ENCODE measurements at places on chromosomes 7 and 10. TPM values are rescaled to one million over a fixed set of nuclear protein-coding genes. Genes with fewer than 3 reads are reported as not detected.

DNA sequence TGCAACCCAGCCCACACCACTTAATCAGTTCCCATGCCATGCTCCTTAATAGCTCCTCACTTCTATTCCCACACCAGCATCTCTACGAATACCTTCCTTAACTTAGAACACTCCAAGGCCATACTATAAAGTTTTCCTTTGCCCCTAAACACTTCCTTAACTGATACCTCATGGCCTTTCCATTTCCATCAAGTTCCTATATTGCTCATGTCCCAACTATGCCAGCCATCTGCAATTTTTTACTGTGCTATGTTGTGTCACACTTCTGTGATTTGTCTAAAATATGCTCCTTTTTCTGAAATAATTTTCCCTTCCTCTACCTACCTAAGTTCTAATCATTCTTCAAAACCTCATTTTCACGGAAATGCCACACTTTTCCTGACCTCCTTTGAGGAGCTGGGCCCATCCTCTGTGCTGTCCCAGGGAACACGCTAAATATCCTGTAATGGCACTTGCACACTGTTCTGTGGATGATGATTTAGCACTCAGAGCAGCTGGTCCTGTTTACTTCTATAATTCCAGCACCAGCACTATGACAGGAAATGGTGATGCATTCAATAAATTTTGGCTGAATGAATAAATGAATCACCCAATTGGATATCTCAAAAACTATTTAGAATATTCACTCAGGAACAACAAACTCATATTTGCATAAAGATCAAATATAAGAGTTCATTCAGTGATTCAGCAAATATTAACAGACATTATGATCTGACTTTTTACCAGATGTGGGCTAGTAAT, 266.5 kb upstream of the HGF start:
- H3K4me3 ChIP-seq, result no peak overlapping the region
- no peaks in the 10 kb centered on the region for H3K36me3 ChIP-seq
- no peak for DNase-seq
- H3K27me3 ChIP-seq, result peaks cover 2% of the 10 kb centered on the region
- no peaks in the 10 kb centered on the region for H3K4me1 ChIP-seq

TFR2 gene
- polyA plus RNA-seq, result 1.1 TPM

DNA sequence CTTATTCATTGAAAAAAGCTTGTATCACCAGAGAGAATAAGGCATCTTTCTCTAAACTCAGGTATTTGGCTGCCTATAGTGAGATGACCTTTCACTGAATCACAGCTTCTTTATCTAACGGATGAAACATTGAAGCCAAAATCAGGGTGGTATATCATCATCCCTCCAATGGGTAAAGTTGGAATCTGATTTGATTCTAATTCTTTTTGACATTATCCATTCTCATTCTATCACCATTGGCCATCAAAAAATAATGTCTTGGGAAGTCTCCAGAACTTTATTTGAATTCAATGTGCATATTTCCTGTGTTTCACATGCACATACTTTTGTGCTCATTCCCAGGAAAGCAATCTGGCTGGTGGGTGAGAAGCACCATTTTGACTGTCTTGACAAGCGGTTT, 95.2 kb downstream of the PLPP4 start:
- H3K27me3 ChIP-seq, result peaks cover 15% of the 10 kb centered on the region
- no peak overlapping the region for H3K27ac ChIP-seq
- peaks cover 7% of the 10 kb centered on the region for H3K36me3 ChIP-seq
- no peak for DNase-seq

DNA sequence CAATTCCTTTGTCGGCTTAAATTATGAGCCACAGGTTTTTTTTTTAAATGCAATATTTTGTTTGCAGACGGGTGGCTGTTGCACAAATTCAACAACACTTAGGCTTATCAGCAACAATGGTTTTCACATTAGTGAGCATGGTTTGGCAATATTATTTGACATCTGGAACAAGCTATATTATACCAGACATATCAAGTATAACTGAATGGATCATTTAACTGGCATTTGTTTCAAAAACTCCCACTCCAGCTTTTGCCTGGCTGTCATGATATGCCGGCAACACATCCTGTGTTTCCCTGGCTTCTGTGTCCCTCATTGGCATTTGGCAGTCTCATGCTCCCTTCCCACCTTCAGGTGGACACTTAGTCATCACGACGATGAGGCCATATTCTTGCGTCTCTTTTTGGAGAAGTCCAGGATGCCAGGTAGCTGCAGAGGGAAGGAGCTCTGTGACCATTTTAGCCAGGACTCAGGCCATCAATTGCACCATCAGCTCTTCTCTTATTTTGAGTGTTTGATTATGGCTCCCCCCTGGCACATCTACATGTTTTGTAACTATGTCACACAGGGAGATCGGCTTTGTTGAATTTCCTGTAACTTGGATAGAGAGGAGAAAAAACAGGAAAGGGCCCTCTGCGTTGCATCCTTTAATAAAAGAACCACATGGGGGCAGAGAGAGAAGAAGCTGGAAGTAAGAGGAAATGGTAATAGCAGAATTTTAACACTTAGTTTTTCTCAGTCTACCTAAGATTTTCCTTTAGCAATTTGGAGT, 413.9 kb downstream of the LRMDA start:
- no peak overlapping the region for H3K27ac ChIP-seq
- no peaks in the 10 kb centered on the region for H3K36me3 ChIP-seq
- H3K4me1 ChIP-seq, result no peaks in the 10 kb centered on the region
- H3K4me3 ChIP-seq, result no peak overlapping the region

GRCh38 chr7:155646669-155647068, 2.2 kb downstream of the RBM33 start:
- H3K27me3 ChIP-seq, result peaks cover 7% of the 10 kb centered on the region
- no peak for DNase-seq
- peaks cover 70% of the 10 kb centered on the region for H3K4me1 ChIP-seq
- H3K4me3 ChIP-seq, result peak overlapping the region; percentile 98
- peaks cover 16% of the 10 kb centered on the region for H3K36me3 ChIP-seq
- H3K27ac ChIP-seq, result peak overlapping the region; percentile 8

IGF2BP3 gene
- polyA plus RNA-seq, result not detected

Data from immature natural killer cell (primary cell).